Bronchial epithelial cell (primary cell): ENCODE measurements at places on chromosomes 7 and 10.

GRCh38 chr7:143244321-143244720 is 18.9 kb upstream of the GSTK1 start:
- DNase-seq, result no peak

DNA sequence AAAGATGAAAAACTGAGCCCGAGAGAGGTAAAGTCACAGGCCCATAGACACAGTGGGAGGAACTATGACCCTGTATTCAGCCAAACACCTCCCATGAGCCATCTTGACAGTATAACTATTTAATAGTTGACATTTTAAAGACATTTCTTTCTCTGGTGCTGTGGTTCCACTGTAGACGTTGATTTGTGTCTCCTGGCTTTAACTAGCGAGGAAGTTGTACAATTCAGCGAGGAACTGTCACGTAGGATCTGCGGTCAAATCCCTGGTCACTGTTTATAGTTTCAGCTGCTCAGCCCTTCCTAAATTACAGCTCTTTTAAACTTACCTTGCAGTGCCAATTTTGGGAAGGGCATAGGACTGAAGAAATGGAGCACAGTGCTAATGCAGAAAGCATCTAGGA is 7.1 kb upstream of the CELF2 start:
- no peak for DNase-seq

- DNase-seq, result no peak
Observed at GRCh38 chr10:23055424-23056185, 39.8 kb upstream of the MSRB2 start.

DNA sequence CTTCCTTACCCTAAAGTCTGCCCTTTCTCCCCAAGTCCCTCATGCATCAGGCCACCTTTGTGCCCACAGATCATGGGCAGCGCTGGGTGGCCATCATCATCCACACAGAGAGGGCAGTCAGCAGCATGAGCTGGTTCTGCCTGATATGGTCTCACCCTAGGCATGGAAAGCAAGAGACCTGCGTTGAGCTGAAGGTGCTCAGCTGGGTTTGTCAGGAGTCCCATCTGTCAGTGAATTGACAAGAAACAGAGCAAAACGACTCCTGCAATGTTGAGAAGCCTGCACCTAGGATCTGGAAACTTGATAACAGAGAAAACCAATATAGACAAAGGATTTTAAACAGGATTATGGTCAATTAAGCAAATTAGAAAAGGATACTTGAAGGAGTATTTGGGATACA is 242.7 kb upstream of the PRSS1 start:
- no peak for DNase-seq

DNA sequence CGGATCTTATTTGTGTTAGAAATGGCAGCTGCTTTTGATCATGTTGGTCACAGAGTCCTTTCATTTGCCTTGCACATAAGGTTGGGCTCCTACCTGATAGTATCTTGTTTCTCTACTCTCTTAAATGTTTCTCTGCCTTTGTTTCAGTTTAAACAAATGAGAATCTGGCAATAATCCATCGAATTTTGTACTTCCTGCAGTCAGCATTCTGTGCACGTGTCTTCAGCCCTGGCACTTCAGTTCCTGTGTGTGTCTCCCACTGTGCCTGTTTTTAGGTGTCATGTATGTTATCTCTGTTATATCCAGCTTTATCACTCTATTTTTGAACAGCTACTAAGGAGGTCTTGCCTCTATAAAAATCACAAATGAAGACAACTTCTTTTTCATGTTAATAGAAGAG is 28.4 kb upstream of the PTER start:
- no peak for DNase-seq

DNA sequence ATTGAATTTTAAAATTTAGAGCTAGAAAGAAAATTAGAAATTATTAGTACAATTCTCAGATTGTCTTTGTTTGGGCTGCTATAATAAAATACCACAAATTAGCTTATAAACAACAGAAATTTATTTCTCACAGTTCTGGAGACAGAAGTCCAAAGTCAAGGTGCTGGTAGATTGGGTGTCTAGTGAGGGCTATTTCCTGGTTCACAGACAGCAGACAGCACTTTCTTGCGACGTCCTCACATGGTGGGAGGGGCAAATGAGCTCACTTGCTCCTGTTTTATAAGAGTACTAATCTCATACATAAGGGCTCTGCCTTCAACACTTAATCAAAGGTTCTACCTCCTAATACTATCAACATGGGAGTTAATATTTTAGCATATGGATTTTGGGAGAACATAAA is 134.1 kb downstream of the MDFIC start:
- DNase-seq, result no peak

DNA sequence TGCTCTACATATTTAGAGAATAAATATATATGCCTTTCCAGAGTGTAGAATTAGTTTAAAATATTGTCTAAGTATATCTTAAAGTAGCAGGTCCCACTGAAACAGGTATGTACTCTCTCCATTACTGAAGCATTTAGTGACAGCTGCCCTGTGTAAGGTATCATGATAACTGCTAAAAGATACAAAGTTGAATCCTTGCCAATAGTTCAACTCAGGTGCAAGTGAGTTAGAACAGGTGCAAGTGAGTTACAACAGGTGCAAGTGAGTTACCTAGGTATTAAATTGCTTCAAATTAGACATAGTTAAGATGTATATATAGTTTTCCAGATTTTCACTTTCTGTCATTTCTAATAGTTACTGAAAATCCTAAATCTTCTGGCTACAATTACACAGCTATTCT is 119.1 kb downstream of the CNOT4 start:
- no peak for DNase-seq

GRCh38 chr10:91883549-91884444 is 25.5 kb downstream of the FGFBP3 start:
- DNase-seq, result peak; percentile 68

DNA sequence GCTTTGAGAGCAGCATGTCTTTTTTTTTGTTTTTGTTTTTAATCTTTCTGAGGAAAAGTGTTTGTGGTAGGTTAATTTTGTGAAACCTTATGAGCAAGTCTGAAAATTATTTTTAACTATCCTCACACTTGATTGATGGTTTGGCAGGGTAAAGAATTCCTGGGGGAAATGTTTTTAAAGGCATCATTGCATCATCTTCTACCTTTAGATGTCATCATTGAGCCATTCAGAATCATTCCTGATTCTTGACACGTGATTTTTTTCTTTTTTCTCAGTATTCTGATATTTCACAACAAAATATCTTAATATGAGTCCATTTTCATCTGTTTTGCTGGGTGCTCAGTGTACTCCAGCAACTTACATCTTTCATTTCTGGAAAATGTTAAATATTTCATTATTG is 28.3 kb downstream of the PALS2 start:
- DNase-seq, result no peak

DNA sequence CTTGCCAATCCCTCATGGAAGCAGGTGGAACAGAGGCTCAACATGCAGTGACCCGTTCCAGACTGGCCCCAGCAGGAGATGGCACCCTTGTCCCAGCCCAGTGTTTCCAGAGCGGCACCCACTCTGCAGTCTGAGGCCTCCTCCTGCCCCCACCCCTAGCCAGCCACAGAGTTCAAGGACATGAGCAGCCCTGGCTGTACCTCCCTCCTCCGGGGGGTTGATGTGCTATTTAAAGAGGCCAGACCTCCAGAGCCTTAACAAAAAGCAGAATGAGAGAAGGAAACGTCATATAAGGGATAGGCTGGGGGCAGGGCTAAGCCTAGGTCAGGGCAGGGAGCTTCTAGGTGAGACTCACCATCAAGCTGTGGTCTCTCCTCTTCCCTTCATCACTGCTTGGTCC is 115.7 kb upstream of the NANOS1 start:
- no peak for DNase-seq

DNA sequence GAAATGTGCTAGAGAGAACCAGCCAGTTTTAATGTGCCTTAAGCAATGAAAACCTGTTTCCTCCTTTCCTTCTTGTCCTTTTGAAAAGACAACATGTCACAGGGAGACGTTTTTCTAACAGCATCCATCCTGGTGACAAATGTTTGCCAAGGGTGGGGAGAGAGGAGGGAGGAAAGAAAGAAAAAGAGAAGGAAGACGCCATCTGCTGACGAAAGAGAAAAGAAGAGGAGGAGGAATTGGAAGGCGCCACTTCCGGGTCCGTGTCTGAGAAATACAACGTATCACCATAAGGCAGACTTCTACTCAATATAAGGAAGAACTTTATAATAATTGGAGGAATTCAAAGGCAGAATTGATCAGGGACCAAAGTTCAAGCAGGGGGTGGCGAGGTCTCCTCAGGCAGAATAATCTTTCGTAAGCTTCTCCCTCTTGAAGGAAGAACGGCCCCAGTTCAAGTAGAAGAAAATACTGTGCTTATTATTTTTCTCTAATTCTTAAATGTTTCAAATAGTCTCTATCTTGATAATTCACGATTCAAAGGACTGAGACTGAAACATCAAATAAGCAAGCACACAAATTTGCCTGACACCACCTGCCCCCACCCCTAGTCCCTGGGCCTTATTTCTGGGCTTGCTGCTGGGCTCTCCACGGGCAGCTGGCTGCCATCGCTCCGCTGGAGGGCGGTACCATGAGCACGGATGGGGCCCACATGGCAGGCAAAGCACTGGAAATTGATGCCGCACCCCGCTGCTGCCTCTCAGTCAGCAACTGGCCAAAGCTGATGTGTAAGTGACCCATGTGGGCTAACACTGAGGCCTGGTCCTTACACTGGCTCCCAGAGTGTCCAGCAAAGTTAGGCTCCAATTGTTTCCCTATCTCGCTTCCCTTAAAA is 273.7 kb upstream of the KLF14 start:
- DNase-seq, result peak; percentile 81

DNA sequence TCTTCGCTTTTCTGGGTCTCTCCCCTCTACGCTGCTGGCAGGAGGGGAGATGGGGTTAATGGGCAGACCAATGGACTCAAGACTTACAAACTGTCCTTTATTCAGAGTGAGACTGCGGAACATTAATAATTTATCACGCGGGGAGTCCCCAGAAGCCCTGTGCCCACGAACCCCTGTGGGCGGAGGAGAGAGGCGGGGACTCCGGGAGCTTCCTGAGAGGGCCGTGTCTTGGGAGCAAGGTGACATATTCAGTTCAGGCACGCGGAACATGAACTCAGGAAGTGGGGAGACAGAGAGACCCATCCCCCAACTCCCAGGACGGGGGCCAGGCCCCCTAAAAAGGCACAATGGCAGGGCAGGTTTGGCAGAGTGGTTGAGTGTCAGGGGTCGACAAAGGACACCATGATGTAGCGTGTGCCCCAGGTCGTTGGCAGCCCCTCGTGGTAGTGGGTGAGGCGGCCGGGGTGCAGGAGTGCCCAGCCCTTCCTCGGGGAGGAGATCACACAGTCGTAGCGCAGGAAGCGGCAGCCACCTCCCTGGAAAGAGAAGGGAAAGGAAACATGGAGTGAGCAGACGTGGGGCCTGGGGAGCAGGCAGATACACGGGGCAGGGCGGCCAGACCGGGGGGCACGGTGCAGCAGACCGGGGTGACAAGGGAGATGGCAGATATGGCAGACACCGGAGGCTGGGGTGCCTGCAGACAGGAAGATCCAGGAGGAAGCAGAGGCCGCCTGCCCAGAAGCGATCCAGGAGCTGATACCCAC is 5.2 kb upstream of the MOGAT3 start:
- no peak for DNase-seq

DNA sequence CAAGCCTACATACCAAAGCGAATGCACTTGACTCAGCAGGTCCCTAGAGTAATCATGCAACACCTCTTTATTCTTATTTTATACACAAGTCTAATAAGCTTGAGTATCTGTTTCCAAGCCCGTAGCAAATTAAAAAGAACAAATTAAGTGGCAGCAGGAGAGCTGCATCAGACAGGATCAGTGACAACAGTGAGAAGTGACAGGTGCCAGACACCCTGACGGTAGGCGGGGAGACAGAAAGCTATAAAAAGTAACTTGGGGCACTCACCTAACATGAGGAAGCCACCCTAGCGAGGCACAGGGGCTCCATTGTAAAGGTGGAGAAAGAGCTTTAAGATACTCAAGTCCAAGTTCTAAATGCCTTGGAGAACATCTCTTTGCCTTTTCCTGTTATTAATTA is 174.2 kb downstream of the PLXNA4 start:
- DNase-seq, result no peak

GRCh38 chr10:66940965-66941364 is 15.1 kb downstream of the LRRTM3 start:
- DNase-seq, result no peak

- peak; percentile 63 for DNase-seq
Observed at GRCh38 chr7:80583901-80584300, 54.5 kb upstream of the CD36 start.

- DNase-seq, result peak; percentile 67
Observed at GRCh38 chr10:110498982-110499795, 1.5 kb downstream of the DUSP5 start.

DNA sequence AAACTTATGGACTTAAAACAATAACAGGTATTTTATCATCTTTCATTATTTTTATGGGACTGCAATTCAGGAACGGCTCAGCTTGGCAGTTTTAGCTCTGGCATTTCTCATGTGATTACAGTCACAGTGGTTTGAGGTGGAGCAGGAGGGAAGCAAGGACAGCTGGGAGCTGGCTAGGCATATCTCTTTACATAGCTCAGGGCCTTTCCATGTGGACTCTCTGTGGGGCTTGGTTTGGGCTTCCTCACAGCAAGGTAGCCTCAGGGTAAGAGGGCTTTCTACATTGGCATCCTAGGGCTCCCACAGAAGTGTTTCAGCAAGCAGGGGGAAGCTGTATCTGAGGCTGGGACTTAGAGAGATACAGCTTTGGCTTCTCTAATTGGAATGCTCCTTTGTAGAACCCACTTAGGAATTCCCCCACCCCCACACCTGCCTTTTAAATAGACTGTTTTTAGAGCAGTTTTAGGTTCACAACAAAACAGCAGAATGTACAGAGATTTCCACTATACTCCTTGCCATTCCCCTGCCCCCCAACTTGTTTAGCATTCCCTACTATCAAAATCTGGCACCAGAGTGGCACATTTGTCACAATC is 26.6 kb upstream of the SDHAF3 start:
- DNase-seq, result no peak

GRCh38 chr7:80175744-80176143 is 41.1 kb downstream of the GNAI1 start:
- no peak for DNase-seq

DNA sequence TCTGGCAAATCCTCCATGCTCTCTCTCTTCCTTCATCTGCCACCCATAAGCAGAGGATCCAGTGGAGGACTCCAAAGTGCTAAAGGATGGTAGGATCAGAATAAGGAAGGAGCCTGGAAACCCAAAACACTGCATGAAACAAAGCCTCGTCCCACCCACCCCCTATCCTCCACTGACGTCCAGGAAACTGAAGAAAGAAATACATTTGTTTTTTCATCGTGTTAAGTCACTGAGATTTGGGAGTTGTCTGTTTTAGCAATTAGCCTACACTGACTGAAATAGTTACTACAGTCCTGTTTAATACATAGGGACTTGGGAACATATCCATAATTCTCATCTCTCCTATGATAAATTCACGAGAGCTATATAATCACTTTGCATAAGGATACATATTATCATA is 14.8 kb downstream of the ANXA7 start:
- no peak for DNase-seq
